Globus pallidus (tissue), 1 donor: ENCODE measurements at places on chromosomes 4 and X.

GRCh38 chr4:73743281-73743680 is 2.9 kb downstream of the CXCL8 start:
- DNase-seq = no peak

DNA sequence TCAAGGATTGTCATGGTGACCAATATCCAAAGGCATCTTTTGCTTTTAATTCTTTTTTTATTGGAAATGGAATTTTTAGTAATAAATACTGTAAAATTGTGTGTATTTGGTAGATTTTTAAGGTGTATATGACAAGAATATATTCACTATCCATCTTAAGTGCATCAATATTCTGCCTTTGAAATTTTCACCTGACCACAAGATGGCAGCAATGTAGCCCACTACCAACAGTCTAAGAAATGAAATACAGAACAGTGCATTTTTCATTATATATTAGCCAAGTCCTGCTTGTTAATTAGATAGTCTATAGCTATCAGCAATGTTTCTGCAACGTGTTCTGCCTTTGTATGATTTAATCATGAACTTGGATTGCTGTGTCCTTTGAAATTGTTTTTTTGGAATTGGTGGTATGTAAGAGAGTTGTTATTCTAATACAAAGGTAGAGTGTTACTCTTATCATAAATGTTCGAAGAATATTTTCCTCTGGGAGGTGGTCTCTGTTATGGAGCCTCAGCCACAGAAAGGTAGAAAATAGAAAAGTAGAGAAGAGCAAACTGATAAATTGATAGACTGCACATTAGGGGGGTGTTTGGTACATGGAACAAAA is 38.2 kb downstream of the HPGDS start:
- DNase-seq = peak; percentile 8

DNA sequence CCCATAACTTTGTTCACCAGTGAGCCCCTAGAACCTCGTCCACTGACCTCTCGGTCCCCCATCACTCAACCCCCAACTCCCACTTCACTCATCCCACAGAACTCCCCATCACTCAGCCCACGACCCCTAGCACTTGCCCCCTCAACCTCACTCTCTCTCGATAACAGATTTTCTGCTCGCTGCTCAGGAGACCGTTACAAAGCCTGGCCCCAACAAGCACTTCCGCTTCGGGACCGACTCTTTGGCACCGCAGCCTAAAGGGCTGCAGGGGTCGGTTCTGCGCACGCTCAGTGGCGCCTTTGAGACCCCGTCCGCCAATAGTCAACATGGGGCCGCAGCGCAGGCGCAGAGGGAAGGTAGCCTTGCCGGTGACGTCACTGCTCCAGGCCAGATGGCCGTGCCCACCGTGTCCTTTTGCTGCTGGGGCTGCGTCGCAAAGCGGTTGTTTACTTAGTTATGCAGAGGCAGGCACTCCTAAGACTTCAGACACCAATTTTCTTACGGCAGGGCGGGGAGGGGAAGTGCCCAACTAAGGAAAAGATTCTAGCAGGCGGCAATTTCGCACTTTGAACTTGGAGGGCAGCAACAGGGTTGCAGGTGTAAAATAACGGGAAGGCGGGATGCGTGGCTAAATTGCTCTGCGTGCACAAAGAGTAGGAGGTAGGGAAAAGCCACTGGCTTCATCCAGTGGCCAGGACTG is at the start of gene ZNF182:
TSS of gene ZNF182 (minus strand) at position 232 of the 700 bp plus-strand sequence. CDS start 1,380 bp downstream, outside the sequence.
- peak; percentile 85 for DNase-seq

GRCh38 chr4:80876810-80877209 is 153.7 kb upstream of the BMP3 start:
- no peak for DNase-seq

DNA sequence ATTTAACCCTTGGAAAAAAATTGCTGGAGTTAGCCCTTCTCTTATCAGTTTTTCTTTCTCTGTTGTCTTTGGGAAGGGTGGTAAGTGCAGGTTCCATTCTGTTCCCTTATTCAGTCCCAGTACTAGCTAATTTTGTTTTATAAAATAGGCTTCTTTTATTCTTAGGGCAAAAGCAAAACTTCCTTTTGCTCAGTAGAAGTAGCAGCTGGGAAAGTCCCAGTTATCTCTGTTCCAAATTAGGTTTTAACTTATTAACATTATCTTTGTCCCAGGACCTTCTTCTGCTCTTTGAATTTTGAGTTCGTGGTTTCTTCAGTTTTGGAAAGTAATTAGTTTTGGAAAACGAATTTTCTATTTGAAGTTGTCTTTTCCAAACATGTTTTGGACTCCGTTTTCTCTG is 61.1 kb downstream of the BANK1 start:
- DNase-seq = no peak

GRCh38 chr4:169110633-169111032 is 100.6 kb upstream of the CBR4 start:
- no peak for DNase-seq
